ENCODE measurements at places on chromosomes 11 and 22.
A peak's percentile ranks its signal among the peaks of the same experiment; 100 is the strongest.

- no peak for DNase-seq
These were observed 587.1 kb downstream of the SOX6 start for GRCh38 chr11:15769203-15769602.

DNA sequence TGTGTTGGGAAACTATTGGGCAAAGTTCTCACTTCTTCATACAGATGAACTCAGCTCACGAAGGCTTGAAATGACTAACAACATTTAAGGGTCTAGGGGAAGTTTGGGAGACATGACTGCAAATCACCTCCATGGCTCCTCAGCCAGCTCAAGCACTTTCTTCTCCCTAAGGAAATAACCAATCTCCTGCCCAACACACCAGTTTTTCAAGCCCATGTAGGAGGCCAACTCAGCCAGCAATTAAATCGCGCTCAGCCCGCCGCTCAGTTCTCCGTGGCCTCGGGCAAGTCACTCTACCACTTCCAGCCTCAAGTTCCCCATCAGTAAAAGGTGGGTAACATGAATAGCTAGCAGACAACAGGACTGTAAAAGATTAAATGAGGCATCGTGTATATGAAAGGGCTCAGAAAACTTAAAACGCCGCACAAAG is 796 bp downstream of the POLDIP3 start:
- no peak for DNase-seq

- no peak for DNase-seq
These were observed 16.1 kb upstream of the PRSS23 start for GRCh38 chr11:86784241-86784681.

GRCh38 chr11:44094260-44094868 is 1.1 kb upstream of the EXT2 start:
- DNase-seq = peak; percentile 55

GRCh38 chr11:96293598-96294021 is 49.4 kb downstream of the MAML2 start:
- no peak for DNase-seq

DNA sequence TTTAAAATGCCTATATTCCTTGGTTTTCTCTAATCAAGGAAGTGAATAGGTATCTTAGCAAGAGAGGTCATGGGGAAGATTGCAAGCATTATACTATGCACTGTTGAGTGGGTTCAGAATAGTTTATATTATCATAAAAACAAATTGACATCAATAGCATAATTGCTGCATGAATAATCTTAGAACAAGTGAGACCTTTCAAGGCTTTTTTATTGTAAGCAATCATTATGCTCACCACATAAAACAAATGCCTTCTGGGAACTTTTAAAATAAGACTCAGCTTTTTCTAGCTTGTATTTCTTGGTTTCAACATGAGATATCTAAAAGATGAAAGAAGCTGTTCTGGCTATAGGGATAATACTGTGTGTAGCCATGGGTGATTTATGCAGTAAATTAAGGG is 135.6 kb upstream of the ZC3H12C start:
- no peak for DNase-seq

GRCh38 chr11:3929649-3930048 is 74.2 kb downstream of the STIM1 start:
- no peak for DNase-seq

GRCh38 chr11:80846979-80847378 is 1406.1 kb upstream of the TENM4 start:
- no peak for DNase-seq

DNA sequence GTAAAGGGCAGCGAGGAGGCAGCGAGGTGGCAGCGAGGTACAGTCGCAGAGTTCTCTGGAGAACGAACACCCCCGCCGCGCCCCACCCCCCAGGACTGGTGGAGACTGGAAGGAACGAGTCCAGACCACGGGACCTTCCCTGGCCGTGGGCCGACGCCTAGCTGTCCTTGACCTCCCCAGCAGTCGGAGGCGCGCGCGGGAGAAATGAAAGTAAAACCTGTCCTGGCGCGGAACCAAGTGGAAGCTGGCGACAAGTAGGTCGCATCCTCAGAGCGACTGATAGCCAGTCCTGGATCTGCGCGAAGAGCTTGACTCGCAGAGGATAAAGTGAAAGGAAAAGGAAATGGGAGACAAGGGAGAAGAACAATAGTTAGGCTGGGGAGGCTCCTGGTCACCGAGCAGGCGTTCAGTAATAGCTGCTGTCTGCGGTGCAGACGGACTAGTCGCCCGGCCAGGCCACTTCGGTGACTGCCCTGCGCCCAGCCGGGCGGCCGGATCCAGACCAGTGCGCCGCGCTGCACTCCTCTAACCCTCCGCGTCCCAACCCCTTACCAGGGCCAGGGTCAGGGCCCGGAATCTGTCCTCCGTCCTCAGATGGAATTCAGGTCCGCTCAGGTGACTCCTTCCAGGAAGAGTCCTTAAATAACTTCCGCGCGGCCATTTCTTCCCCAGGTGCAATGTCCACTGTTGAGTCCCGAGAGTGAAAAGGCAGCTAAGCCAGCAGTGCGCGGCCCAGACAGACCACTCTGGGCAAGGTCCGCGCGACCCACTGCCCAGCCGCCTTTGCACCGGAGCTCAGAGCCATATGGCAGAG is 1.9 kb upstream of the ADM start:
- DNase-seq = no peak

DNA sequence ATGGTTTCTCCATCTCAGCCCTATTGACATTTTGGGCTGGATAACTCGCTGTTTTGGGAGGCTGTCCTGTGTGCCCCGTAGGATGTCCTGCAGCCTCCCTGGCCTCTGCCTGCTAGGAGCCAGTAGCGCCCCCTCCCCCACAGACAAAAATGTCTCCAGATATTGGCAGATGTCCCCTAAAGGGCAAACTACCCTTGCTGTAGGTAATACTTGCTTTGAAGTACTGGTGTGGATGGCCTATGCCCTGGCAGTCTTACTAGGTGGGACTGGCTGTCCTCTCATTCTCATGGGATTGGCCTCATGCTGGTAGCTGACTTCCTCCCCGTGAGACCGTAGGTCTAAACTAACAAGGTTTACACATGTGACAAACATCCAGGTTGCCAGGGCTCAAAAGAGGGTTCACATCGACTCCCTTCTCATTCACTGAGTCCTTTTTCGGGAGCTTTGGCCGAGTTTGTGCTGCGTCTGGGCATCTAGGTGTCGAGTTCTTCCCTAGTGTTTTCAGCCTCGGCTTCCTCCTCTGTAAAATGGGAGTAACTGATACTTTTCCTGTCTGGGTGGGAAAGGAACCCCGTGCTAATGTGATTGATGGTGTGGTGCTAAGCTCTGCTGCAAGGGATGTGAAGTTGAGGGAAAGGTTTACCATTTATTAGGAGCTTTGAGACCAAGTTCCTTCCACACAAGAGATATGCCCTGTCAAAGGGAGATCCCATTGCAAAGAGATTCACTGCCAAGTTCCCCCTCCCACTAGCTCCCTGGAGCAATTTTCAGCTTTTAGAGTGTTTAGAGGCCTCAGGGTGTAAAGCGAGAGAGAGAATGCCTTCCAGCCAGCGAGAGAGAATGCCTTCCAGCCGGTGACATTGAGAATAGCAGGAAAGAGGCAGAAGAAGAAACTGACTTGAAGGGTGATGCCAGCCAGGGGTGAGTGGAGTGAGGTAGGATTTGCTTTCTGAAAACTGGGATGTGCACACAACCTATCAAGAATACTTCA is 17.0 kb downstream of the PTPRJ start:
- DNase-seq = no peak

- DNase-seq = no peak
These were observed 35.8 kb downstream of the GAB2 start for GRCh38 chr11:78381865-78382264.

- no peak for DNase-seq
These were observed 52.4 kb downstream of the DKK3 start for GRCh38 chr11:11956006-11956405.

- DNase-seq = no peak
These were observed 15.3 kb downstream of the IL17REL start for GRCh38 chr22:49997251-49997599.

DNA sequence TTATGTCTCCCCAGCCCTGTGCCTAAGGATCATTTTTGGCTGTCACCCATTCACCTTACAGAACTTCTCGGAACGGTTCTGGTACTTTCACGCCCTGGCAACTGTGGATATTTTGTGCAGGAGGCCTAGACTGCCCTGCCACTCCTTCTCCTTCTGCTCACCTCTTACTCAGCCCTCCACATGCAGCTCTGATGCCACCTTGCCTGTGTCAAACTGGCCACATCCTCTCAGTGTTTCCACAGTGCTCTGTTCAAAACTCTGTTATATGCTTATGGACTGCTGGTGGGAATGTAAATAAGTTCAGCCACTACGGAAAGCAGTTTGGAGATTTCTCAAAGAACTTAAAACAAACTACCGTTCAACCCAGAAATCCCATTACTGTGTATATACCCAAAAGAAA is 100.8 kb upstream of the MTMR2 start:
- DNase-seq = no peak

GRCh38 chr11:111736181-111736590 is 30.0 kb downstream of the PPP2R1B start:
- DNase-seq = no peak

- DNase-seq = no peak
These were observed 66.4 kb upstream of the WNT7B start for GRCh38 chr22:46043339-46043738.

- DNase-seq = no peak
These were observed 5.9 kb upstream of the NRXN2 start for GRCh38 chr11:64728757-64729365.

- peak; percentile 21 for DNase-seq
These were observed 615 bp downstream of the STT3A start for GRCh38 chr11:125593114-125593820.

DNA sequence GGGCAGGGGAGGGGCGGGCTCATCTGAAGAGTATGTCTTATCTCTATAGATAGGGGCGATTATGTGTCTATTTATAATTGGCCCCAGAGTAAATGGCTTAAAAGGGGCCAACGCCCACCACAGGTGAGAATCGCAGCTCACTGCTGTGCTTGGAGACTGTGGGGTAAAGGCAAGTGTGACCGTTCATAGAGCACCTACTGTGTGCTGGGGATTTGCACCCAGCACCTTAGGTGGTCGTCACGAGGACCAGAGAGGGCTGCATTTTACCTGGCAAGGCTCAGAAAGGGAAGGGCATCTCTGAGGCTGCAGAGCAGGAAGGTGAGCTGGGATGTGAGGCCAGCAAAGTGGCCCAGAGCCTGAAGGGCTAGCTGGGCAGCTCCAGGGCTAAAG is 13.7 kb upstream of the TCF20 start:
- DNase-seq = no peak

DNA sequence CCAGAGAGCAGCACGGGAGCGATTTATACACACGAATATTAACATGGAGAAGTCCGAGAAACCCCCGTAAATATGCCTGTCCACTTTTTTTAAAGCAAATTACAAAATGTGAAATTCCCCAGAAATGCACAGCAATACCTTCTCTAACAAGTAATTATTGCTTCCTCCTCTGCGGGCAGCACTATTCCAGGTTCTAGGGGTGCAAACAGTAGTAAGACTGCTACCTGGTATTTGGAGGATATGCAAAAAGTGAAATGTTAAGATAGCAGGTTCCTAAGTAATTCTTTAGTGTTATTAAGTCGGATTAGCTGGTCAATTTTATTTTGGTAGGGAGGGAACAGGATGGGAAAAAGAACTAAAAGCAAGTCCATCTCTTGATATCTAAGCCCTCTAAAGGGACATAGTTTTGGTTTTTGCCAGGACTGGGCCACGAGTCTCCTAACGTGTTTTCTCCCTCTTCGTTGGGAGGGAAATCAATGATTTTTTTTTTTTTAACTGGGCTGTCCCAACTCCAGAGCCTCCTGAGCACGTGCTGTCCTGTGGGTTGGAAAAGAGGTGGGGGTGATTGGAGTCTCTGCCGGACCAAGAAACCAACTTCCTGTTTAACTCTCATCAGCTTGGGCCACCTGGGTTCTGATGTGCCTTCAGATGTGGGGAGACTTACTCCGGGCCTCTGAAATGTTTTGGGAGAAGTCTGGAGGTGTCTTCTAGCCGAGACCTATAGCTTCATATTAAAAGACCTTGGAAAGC is 1.7 kb upstream of the XBP1 start:
- no peak for DNase-seq

GRCh38 chr22:46770726-46771125 is 8.3 kb downstream of the TBC1D22A start:
- no peak for DNase-seq

- no peak for DNase-seq
These were observed 323 bp upstream of the PANX1 start for GRCh38 chr11:94128291-94128745.

DNA sequence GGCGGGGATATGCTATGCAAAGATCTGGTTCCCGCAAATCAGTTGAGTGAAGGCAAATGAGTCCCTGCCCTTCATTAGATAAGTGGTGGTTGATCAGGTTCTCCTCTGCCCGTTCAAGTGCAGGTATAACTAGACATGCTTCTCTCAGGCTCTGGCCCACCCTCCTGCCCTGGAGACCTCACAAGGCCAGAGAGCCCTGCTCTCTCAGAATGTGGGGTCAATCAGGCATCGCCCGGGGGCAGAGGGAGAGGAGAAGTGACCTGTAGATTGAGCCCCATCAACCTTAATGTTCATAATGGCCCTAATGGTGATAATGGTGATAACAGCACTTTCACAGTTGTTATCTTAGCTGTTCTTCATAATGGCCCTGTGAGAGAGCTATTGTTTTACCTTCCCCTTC is 224.3 kb downstream of the DSCAML1 start:
- no peak for DNase-seq

- peak; percentile 52 for DNase-seq
These were observed 53.3 kb downstream of the NCAM1 start for GRCh38 chr11:113014262-113015097.

DNA sequence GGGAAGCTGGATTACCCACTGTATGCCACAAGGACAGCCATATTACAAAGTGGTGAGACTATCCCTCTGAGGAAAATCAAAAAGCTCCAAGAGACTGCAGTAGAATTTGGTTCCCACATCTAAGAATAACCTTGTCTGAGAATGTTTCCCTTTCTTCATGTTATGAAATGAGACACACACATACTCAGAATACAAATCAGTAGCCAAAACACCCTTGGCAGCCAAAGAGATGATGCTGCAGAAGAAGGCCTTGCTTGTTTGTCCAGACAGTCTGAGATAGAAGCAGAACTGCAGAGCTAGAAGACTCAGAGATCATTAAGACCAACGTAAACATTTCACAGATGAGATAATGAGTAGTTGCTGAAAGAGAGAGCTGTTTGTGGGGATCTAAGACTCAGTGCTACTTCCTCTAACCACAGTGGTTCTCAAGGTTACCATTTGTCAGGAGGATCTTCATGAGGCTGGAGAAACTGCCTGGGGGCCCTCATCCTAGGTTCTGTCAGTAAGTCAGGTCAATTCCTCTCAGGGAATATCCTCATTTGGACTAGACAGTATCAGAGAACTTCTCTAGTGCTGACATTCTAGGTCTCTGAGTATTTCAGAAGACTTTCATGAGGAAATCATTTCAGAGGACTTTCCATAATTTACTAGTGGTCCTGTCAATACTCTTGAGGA is 38.9 kb downstream of the RELT start:
- DNase-seq = no peak

DNA sequence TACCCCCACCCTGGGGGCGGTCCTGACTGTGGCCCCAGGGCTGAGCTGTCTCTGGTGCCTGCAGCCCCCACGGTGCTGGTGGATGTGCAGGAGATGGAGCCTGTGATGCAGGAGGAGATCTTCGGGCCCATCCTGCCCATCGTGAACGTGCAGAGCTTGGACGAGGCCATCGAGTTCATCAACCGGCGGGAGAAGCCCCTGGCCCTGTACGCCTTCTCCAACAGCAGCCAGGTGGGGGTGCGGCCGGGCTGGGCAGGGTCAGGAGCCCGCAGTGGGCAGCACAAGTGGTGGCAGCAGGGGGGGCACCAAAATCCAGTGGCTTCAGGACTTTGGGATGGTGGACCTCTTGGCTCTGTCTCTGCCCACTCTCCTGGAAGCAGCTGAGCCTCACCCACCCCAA is 8.0 kb upstream of the NDUFS8 start:
- DNase-seq = no peak

- DNase-seq = no peak
These were observed 5.5 kb downstream of the PKNOX2 start for GRCh38 chr11:125170001-125170509.

All from NCI-H2081 treated with DMSO at 0.1 percent for 48 hours (cell line).